Heart left ventricle (tissue), 16 donors: ENCODE measurements at places on chromosomes 2 and 18. TPM values are rescaled to one million over a fixed set of nuclear protein-coding genes. Genes with fewer than 3 reads are reported as not detected.
A peak's percentile ranks its signal among the peaks of the same experiment; 100 is the strongest.

DNA sequence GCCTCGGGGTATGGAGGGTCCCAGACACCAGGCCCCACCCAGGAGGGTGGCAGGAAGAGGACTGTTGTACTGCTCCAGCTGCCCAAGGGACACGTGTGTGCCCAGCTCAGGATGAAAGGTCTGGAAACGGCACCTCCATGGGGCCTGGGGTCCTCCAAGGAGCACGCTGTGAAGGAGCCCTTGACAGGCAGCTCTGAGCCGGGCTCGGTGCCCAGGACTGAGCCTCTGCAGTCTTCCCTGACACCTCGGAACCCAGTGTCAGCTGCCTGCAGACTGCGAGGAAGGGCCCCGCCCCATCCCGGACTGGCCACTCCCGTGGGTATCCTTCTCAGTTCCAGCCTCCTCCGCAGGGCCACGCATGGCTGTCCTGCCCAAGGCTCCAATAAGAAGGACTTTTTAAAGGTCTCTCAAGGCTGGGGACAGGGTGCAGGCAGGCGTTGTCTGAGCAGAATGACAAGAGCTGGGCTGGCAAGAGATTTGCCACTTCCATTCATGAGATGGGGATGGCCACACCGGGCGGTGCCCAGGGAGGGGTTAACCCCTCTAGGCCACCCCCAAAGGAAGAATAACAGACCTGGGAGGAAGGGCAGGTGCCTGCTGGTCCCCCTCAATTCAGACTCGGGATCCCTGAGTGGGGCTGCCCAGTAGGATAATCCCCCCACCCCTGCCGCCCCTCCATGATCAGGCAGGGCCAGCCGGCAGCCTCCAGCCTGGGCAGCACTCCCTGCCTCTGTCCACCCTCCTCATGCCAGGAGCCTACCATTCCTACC is 8.9 kb downstream of the ECEL1 start:
- H3K4me3 ChIP-seq: no peak overlapping the region
- no peak overlapping the region for H3K27ac ChIP-seq

- DNase-seq: no peak
- no peak overlapping the region for H3K27ac ChIP-seq
- H3K36me3 ChIP-seq: no peaks in the 10 kb centered on the region
- H3K27me3 ChIP-seq: no peaks in the 10 kb centered on the region
- H3K4me3 ChIP-seq: no peak overlapping the region
- no peaks in the 10 kb centered on the region for H3K4me1 ChIP-seq
Measured at GRCh38 chr2:66888791-66889631, 454.1 kb downstream of the MEIS1 start.

GRCh38 chr2:63049970-63050333 is 678 bp upstream of the OTX1 start:
- no peak overlapping the region for H3K27ac ChIP-seq
- peak overlapping the region; percentile 60 for H3K4me3 ChIP-seq
- no peaks in the 10 kb centered on the region for H3K36me3 ChIP-seq
- peaks cover 27% of the 10 kb centered on the region for H3K4me1 ChIP-seq

DNA sequence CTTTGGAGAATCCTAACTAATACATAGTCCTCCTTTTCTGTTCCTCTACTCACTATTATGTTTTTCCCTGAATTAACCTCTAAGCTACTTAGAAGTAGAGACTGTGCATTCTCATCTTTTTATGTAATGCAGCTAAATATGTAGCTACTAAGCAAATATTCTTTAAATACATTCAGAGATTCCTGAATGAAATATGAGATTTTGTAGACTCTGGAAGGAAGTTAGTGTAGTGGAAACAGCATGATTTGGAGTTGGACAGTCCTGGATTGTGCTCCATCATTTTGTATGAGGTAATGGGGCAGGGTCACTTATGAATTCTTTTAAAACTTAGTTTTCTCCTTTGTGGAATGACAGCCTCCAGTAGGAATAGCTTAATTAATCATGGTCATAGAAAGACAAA is 24.7 kb upstream of the NT5C1B start:
- H3K4me1 ChIP-seq: peaks cover 5% of the 10 kb centered on the region
- H3K27ac ChIP-seq: no peak overlapping the region
- no peak for DNase-seq
- H3K36me3 ChIP-seq: no peaks in the 10 kb centered on the region
- H3K27me3 ChIP-seq: no peaks in the 10 kb centered on the region
- H3K4me3 ChIP-seq: no peak overlapping the region

DNA sequence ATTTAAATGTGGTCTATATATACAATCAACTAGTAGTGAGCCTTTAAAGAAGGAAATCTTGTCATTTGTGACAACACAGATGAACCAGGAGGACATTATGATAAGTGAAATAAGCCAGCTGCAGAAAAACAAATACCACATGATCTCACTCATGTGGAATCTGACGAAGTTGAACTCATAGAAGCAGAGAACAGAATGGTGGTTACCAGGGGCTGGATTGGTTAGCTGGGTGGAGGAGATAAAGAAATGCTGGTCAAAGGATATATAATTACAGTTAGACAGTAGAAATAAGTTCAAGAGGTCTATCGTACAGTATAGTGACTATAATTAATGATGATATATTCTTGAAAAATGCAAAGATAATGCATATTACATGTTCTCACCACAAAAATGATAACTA is 267.9 kb downstream of the FBXO15 start:
- no peak overlapping the region for H3K27ac ChIP-seq
- H3K36me3 ChIP-seq: no peaks in the 10 kb centered on the region
- H3K27me3 ChIP-seq: no peaks in the 10 kb centered on the region
- H3K4me1 ChIP-seq: no peaks in the 10 kb centered on the region
- H3K4me3 ChIP-seq: no peak overlapping the region

- no peak for DNase-seq
- no peak overlapping the region for H3K4me3 ChIP-seq
- H3K4me1 ChIP-seq: no peaks in the 10 kb centered on the region
- H3K36me3 ChIP-seq: no peaks in the 10 kb centered on the region
- H3K27me3 ChIP-seq: no peaks in the 10 kb centered on the region
- H3K27ac ChIP-seq: no peak overlapping the region
Measured at GRCh38 chr18:41829647-41830516, 125.2 kb upstream of the PIK3C3 start.

DNA sequence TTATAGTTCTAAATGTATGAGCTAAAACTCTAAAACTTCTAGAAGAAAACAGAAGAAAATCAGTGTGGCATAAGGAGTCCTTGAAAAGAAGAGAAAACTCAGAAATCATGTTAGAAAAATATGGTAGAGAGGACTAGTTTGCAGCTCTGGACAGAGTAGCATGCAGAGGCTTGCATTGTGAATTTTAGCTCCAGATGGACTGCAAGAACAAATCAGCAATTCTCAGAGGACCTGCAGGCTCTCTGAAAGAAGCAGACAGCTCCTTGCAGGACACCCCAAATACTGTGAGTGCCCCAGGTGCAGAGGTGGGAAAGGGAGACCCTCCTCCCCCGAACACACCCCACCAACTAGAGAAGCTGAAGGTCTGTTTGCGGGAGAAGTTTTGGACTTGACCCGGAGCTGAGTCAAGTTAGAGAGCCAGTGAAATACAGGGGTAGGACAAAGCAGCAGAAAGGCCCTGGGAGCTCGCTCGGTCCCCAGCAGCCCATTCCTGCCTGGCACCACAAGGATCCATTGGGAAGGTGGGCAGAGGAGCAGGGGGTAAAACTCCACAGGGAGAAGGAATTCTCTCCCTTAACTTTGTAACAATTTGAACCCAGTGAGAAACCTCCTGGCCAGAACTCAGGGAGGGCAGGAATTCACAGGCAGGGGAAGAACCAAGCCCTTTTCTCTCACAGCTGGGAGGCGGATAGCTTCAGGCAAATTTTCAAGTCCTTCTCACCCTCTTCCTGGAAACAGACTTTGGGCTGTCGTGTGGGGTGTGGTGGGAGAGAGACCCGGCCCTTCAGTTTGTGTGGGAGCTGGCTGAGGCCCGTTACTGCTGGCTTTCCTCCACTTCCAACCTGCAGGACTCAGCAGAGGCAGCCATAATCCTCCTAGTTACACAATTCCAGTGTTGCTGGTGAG is 216.2 kb upstream of the SLC35G4 start:
- no peaks in the 10 kb centered on the region for H3K36me3 ChIP-seq
- DNase-seq: no peak
- H3K27me3 ChIP-seq: no peaks in the 10 kb centered on the region
- no peak overlapping the region for H3K4me3 ChIP-seq
- no peaks in the 10 kb centered on the region for H3K4me1 ChIP-seq

Gene ATL2
- 34.6 TPM for total RNA-seq

Gene ASB18
- 29.0 TPM for total RNA-seq

Gene RAX
- not detected for total RNA-seq

Gene KCNG2
- not detected for total RNA-seq
